ENCODE measurements at places on chromosomes 3 and 15. TPM values are rescaled to one million over a fixed set of nuclear protein-coding genes. Genes with fewer than 3 reads are reported as not detected.

CELSR3 gene
- total RNA-seq: 1.5 TPM

DNA sequence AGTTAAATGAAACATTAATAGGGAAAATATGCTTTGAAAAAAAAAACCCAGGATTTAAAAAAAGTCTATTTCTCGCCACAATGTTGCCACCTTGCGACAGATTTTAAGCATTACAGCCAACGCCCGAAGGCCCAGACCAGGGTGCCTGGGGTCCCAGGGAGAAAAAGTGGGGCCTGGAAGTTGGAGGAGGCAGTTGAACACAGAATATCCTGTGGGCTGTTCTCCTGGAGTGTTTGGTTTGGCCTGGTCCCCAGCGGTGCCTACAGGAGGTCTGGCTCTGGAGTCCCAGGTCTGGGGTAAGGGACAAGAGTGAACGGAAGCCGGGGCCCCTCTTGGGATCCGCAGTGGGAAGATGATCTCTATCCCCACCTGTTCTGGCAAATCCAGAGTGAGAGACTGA lies 3.4 kb downstream of the RNU6-1 start:
- peaks cover 48% of the 10 kb centered on the region for H3K27me3 ChIP-seq
- H3K4me3 ChIP-seq: peak overlapping the region; percentile 38
- peak; percentile 72 for DNase-seq
- no peaks in the 10 kb centered on the region for H3K36me3 ChIP-seq
- H3K4me1 ChIP-seq: peaks cover 38% of the 10 kb centered on the region
- H3K27ac ChIP-seq: no peak overlapping the region

GRM2 gene
- total RNA-seq: 0.59 TPM

LHFPL4 gene
- under 0.01 TPM for total RNA-seq

DNA sequence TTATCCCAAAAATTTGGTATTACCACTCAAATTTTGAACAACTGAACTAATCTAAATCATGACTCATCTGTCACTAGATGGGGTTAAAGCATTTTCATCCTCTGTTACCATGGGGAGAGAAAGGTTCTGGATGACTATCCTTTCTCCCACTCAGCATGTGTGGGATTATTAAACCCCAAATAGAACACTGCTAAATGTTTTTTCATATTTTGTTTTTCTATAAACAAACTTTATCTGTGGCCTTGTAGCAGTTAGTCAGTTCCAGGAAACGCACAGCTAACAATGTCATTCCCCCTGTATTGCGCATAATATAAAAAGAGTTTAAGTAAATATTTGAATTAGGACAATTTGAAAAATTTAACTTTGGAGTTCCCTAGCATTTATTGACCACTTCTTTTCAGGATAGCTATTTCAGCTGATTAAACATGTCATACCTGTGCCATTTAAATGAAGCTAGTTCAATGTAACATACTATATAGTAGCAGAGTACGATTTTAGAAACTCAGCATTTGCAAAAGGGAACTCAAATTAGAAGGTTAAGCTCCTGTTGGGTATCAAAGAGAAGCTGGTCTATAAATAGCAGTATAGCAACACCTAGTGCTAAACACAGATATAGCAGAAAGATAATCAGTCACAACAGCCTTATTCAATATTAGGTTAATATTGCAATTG lies 9.2 kb upstream of the TMEM212 start:
- H3K27ac ChIP-seq: no peak overlapping the region
- no peaks in the 10 kb centered on the region for H3K4me1 ChIP-seq
- no peaks in the 10 kb centered on the region for H3K36me3 ChIP-seq
- no peaks in the 10 kb centered on the region for H3K27me3 ChIP-seq
- no peak overlapping the region for H3K4me3 ChIP-seq
- no peak for DNase-seq

DNA sequence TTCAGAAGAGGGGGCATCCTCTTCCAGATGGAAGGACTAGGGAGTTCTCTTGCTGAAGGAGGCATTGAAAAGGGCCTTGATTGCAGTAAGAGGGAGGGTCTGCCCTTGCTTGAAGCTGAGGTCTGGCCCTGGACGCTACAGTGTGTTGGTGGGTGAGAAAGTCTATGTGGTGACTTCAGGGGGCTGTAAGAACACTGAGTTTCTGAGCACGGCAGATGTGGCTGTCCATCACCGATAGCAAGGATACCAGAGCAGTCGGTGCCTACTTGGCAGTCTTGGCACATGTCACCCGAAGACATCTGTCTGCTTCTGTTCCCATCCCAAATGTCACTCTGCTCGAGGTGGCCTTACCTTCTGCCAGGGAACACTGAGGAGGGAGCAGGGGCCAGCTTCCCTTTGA lies 631.1 kb upstream of the CFAP20DC start:
- no peaks in the 10 kb centered on the region for H3K27me3 ChIP-seq
- H3K27ac ChIP-seq: no peak overlapping the region
- H3K4me1 ChIP-seq: no peaks in the 10 kb centered on the region
- no peak for DNase-seq
- H3K4me3 ChIP-seq: no peak overlapping the region

DNA sequence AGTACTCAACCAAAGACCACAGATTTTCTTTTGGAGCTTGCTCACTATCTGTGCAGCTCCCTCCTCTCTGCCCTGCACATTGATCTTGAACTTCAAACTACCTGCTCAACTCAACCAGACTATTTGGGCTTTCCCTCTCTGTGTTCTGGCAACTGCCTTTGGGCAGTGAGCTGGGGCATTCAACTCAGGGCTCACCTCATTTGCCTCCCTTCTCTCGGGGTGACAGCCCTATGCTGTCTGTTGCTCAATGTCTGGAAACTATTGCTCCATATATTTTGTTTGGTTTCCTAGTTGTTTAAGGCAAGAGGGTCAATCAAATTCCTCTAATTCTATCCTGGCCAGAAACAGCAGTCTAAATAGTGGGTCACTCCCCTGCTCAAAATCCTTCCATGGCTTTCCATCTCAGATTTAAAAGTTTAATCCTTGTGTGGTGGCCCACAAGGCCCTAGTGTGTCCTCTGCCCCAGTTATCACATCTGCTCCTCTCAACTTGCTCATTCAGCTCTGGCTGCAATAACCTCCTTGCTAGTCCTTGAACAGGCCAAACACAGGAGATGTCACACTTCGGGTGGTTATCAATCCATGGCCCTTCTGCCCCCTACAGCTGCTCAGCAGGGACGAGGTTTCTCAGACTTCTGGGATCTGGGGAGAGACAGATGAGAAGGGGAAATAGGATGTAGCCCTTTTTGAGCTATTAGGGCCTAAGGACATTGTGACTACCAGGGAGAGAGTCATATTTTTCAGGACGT lies 67.8 kb downstream of the SNRK start:
- no peaks in the 10 kb centered on the region for H3K27me3 ChIP-seq
- no peak for DNase-seq
- H3K4me3 ChIP-seq: no peak overlapping the region
- H3K27ac ChIP-seq: no peak overlapping the region
- no peaks in the 10 kb centered on the region for H3K36me3 ChIP-seq

DNA sequence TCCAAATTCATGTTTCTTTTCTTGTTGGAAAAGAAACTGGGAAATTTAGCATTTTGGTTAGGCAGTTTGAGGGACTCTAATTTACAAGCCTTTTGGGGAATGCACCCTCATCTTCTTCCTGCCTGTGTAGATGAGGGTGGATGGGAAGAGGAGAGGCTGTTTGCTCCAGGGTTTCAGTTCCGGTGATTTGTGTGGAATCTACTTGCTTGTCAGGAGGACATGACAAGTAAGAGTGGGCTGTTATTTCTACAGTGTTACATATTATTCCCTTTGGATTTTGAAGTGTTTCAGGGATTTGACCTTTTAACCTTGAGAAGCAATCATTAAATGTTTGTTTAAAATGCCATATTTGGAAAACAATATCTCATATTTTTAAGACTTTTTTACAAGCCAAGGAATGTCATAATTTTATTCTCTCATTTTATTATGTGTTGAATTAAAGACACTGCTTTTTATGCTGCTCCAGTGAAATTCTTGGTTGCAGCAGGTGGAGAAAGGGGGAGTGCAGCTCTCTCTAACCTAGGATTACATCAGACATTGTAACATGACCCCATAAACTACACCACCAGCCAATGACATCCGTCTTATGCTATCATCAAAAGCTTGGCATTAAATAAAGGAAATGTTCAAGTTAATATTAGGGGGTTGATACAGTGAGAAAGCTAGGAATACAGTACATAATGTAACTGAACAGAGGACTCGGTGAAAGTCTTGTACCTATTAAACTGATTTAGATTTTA lies 30.2 kb downstream of the PLAAT1 start:
- no peaks in the 10 kb centered on the region for H3K4me1 ChIP-seq
- H3K36me3 ChIP-seq: no peaks in the 10 kb centered on the region
- no peak overlapping the region for H3K4me3 ChIP-seq
- DNase-seq: no peak
- no peaks in the 10 kb centered on the region for H3K27me3 ChIP-seq

- no peaks in the 10 kb centered on the region for H3K27me3 ChIP-seq
- peaks cover 54% of the 10 kb centered on the region for H3K4me1 ChIP-seq
- no peak overlapping the region for H3K4me3 ChIP-seq
- H3K36me3 ChIP-seq: no peaks in the 10 kb centered on the region
These were observed 77.3 kb upstream of the PHLDB2 start for GRCh38 chr3:111781561-111782446.

ONECUT1 gene
- 0.22 TPM for total RNA-seq

GRCh38 chr3:29410660-29411405 lies 130.0 kb downstream of the RBMS3 start:
- no peaks in the 10 kb centered on the region for H3K27me3 ChIP-seq
- H3K36me3 ChIP-seq: no peaks in the 10 kb centered on the region
- DNase-seq: no peak
- H3K4me1 ChIP-seq: peaks cover 32% of the 10 kb centered on the region
- H3K27ac ChIP-seq: no peak overlapping the region

- no peak overlapping the region for H3K4me3 ChIP-seq
- no peaks in the 10 kb centered on the region for H3K27me3 ChIP-seq
- H3K27ac ChIP-seq: peak overlapping the region; percentile 5
- no peaks in the 10 kb centered on the region for H3K4me1 ChIP-seq
These were observed 45.6 kb downstream of the DCBLD2 start for GRCh38 chr3:98855806-98856400.

- H3K4me3 ChIP-seq: no peak overlapping the region
- no peaks in the 10 kb centered on the region for H3K27me3 ChIP-seq
- no peak for DNase-seq
- no peaks in the 10 kb centered on the region for H3K4me1 ChIP-seq
- no peaks in the 10 kb centered on the region for H3K36me3 ChIP-seq
These were observed 39.0 kb upstream of the CPNE4 start for GRCh38 chr3:132073771-132074170.

DNA sequence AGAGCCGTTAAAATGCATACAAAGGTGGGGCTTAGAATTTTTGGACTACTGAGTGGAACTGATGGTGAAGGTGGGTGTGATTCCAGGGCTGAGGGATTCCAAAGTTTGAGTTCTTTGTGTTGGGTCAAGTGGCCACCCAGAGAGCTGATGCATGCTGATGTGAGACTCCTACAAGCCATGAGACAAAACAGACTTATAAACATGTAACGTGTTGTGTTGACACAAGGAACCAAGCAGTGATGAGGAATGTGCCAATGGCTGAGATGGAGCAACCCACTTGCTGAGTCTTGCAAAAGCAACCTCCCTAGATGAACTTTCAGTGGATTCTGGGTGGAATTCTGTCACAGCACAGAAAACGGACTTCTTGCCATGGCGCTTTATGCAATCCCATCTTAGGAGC lies 289.0 kb downstream of the TLE3 start:
- no peaks in the 10 kb centered on the region for H3K4me1 ChIP-seq
- no peak overlapping the region for H3K27ac ChIP-seq
- H3K27me3 ChIP-seq: no peaks in the 10 kb centered on the region
- no peaks in the 10 kb centered on the region for H3K36me3 ChIP-seq
